ENCODE measurements at places on chromosomes 1 and 21.

DNA sequence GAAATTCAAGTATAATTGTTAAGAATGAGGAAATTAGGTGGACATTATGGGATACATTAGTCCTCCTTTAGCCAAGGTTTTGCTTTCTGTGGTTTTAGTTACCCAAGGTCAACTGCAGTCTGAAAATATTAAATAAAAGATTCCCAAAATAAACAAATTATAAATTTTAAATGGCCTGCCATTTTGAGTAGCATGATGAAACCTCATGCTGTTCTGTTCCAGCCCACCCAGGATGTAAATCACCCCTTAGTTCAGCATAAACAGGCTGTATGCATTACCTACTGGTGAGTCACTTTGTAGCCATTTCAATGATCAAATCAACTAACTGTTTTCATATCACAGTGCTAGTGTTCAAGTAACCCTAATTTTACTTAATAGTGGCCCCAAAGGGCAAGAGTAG, 132.5 kb upstream of the LYPLAL1 start:
- no peak for DNase-seq

DNA sequence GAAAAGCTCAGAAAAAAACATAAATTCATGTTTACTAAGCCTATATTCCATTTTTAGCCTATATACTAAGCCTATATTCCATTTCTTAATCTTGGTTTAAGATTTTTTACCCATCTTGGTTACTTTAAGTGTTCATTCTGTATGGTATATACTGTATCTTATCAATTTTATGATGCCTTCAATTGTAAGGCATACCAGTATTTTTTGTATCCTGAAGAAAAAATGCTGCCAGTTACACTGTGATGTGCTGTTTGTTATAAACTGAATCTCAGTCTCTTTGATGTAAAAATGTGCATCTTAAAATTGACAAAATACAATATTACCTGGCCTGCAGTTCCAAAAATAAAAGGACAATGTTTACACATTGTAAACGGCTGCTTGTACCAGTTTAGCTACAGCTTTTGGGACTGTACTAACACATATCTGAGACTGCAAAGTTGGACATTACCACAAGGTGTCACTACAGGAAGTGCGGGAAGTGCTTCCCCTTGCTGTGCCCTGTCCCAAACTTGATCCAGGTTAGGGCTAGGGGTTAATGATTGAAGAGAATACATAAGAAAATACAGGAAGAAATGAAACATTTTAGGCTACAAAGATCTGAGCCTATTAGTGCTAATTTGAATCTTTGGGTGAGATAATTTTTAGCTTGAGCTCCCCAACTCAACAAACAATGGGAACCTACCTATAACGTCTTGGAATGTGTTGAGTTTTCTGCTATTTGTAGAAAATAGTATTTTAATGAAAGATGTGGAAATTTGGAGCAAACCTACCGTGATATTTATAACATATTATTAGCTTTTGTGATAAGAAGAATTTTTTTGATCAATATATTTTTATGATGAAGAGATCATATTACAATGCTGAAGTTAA, 108.9 kb downstream of the LBR start:
- DNase-seq = no peak

DNA sequence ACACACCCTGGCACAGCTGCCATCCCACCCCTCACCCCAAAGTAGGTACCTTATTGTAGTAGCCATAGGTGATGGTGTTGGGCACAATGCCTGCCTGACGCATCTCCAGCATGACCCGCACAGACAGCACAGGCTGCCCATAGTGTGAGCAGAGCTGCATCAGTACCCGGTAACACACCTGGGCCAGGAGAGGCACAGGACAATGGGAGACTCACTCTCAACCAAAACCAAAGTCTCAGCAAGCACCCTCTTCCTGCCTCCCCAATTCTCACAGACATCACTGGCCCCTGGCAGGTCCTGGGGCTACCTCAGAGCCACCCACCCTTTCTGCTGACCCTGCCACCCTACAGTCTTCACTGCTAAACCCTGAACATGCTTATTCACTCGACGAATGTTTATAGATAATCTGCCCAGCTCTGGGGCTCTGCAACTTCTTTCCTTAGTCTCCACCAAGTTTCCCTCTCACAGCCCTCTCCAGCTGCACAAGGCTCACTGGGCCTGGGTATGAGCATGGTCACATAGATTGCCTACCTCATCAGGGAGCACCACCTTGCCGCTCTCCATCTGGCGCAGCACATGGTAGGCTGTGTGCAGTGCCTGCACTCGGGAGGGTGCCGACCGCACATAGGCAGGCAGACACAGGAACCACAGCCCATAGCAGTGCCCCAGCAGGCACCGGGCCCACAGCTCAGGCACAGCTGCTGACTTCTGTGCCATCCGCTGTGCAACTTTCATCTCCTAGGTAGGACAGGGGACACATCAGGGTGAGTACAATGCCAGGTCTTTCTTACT, 10.3 kb downstream of the DENND4B start:
- DNase-seq = no peak

DNA sequence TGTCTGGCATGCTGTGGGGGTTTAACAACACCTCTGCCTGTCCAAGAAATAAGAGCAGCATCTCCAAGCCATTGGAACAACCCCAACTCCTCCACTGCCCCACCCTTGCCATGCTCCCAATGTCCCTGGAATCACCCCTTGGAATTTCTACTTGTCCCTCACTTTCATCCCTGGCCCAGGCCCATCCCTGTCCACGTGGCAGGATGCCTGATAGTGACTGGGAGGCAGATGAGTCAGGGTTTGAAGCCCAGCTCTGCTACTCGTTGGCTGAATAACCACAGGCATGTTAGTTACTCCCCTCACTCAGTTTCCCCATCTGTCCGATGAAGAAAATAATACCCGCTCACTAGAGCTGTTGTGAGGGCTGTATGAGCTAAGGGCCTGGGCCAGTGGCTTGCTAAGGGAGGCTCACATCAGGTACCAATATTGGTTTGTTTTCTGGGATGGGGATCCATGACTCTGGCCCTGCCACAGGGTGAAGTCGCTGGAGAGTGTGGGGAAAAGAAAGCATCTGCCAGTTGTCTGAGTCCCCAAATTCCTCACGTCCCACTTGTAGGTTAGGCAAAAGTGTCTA, 99.4 kb upstream of the TLR5 start:
- DNase-seq = no peak

- DNase-seq = no peak
Measured at GRCh38 chr1:157551694-157552693, at the start of gene FCRL5. FCRL5 (minus strand) TSS chr1:157552515; CDS start chr1:157552362, 153 bp downstream.

GRCh38 chr1:200029035-200029821, 1.7 kb downstream of the NR5A2 start:
- no peak for DNase-seq

DNA sequence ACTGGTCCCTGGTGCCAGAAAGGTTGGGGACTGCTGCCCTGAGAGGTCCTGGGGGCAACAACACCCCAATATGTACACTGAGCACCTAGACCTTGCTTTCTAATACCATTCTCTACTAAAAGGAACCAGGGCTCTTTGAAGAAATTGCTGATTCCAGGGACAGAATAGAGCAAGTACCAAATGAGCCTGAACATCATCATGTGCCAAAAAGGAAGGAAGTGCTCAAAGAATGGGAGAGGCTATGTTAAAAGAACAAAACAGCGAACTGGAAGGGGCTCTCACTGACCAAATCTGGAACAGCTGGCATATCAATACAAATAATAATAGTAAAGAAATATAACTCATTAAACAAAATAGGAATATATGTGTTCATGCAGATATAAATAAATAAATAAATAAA, 50.8 kb downstream of the PIK3R3 start:
- no peak for DNase-seq

GRCh38 chr1:54777431-54777830, 13.1 kb upstream of the PARS2 start:
- no peak for DNase-seq

- no peak for DNase-seq
Measured at GRCh38 chr1:187415065-187415464, 586.3 kb downstream of the PLA2G4A start.

DNA sequence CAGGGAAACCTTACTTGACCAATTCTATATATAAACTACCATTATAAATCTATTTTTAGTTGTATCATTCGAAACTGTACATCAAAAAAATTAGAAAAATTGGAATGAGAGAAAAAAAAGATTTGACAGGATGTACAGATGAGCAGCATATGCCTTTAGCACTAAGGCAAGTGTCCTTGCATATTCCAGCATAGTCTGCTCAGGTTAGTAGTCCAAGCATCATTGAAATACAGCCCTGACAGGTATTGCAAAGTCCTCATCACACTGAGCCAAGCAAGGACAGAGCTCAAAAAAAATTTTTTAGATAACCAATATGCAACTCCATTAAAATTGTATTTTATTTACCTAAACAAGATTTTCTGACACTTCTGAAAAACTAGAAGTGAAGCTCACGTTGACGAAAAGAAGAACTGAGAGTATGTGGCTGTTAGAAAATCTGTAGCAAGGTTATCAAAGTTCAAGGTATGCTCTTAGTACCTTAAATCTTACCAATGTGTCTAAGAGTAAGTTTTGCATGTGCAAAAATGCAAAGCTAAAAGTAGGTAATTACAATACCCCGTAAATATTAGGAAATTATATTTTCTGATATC, 465.6 kb upstream of the ADGRL4 start:
- no peak for DNase-seq

GRCh38 chr1:52632732-52633290, at the start of gene SHISAL2A:
SHISAL2A (plus strand) TSS chr1:52633168; CDS start chr1:52633494, 326 bp downstream.
- DNase-seq = no peak

- no peak for DNase-seq
Measured at GRCh38 chr1:101587741-101588140, 350.9 kb downstream of the S1PR1 start.

DNA sequence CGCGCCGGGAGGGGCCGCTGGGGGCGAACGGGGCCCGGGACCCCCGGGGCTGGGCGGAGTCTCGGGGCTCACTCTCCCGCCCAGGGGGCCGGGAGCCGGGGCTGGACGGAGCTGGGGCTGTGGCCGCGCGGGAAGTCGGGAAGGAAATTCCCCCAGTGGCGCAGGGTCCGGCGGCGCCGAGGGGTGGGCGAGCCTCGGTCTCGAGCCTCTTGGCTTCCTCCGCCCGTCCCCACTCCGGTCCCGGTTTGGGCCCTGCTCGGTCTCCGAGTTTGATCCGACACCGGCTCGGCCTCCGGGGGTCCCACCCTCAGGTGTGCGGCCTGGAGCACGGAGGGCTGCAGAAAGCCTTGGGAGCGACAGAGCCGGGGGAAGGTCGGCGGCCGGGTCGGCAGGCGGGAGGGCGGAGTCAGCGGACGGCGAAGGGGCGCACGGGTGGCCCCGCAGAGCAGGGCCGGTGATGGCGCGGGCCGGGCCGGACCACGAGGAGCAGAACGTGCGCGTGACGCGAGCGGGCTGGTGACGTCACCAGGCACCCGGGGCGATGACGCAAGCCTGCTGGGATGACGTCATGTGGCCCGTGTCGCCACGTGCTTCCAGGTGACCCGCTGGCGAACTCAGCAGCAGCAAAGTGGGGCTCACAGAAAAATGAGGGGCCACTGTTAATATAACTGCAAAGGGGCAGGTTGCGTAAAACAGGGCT, 610 bp upstream of the HES4 start:
- DNase-seq = no peak

DNA sequence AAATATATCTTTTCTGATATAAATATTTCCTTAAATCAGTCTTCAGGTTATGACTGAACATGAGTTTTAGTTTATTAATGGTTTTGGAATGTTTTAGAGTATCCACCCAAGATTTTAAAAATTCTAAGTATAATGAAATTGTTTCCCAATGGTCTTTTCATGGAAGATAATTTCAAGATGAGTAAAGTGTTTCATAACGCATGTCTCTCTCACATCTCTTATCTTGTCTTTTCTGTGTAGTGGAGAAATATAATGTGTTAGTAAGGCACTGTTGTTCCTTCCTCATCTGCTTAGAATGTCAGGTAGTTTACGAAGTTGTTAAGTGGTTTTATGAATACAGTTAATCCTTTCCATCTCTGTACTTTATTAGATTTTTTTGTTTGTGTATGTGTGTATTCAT, 49.6 kb downstream of the PLA2G4A start:
- no peak for DNase-seq

- DNase-seq = no peak
Measured at GRCh38 chr1:234369784-234370183, 3.5 kb upstream of the COA6 start.
